ENCODE measurements at places on chromosomes 6 and 20. TPM values are rescaled to one million over a fixed set of nuclear protein-coding genes. Genes with fewer than 3 reads are reported as not detected.

DNA sequence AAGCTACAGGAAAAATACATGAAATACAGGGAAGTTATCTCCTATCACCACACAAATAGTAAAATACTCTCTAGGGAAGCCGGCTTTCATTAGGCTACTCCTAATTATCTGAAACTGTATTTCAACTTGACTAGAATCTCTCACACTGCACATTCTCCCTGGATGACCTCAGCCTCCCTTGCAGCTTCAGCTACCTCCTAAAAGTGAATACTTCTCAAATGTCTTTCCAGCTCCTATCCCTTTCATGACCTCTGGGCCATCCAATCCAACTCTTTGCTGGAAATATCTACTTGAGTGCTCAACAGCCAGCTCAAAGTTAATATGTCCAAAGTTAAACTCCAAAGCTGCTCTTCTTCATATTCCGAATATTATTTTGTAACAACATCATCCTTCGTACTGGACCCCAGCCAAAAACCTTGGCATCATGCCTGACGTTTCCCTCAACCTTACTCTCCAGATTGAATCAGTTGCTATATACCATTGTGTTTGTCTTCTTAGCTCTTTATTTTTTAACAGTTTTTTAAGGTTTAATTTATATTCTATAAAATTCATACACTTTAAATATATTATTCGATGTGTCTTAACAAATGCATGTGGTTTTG, 29.4 kb upstream of the KIF6 start:
- H3K27me3 ChIP-seq: no peaks in the 10 kb centered on the region
- H3K4me1 ChIP-seq: no peaks in the 10 kb centered on the region
- H3K4me3 ChIP-seq: no peak overlapping the region
- H3K36me3 ChIP-seq: no peaks in the 10 kb centered on the region
- H3K27ac ChIP-seq: no peak overlapping the region

DNA sequence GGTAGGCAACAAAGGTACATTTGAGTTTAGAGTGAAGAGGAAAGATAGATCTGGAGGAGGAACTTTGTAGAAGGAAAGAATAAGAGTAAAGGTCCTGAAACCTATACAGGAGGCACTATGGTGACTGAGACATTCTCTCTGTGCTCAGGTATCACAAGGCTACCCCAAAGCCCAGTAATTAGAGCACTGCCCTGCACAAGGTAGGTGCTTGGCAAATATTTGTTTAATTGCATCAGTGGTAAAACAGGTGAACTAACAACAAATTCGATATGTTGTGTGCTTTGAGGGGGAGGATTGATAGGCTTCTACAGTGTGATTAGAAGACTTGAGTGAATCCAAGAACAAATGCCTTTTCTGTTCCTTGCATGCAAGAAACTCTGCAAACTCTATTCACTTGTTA, 6.8 kb upstream of the TSHZ2 start:
- H3K27ac ChIP-seq: no peak overlapping the region
- H3K27me3 ChIP-seq: peaks cover 3% of the 10 kb centered on the region
- H3K36me3 ChIP-seq: no peaks in the 10 kb centered on the region
- H3K4me1 ChIP-seq: no peaks in the 10 kb centered on the region
- DNase-seq: no peak

DNA sequence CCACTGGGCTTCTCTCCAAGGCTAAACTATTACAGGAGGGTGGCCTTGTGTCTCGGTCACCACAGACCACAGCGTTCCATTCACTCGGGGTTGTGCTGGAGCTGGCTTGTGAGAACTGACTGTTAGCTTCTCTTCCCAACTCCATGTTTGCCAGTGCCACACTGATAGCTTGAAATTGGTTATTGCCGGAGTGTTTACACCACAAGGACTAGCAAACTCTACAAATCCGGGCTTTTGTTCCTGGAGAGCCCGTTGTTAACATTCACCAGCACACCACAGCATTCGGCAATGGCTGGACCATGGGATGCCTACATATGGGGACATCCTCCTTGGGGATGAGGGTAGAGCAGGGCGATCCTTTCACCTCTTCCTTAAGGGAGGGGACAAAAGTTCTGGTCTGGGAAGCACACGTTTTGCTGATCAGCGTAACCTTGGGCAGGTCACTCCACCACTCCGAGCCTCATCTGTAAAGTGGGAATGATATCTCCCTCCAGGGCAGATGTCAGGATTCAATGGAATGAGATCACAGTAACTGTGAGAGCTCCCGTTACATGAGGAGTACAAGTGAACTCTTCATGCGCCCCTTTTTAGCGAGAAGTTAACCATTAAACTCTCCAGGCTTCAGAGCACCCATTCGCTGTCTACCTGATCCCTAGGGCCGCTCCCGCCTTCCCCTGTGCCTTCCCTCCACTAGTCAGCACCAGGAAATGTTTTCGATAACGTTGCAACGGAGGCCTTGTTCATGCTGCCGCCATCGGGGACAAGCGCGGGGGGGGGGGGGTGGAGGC, 41.7 kb upstream of the TTPAL start:
- no peaks in the 10 kb centered on the region for H3K27me3 ChIP-seq
- no peaks in the 10 kb centered on the region for H3K4me1 ChIP-seq
- no peak overlapping the region for H3K4me3 ChIP-seq
- no peak overlapping the region for H3K27ac ChIP-seq
- DNase-seq: no peak

GRCh38 chr20:63712191-63712590, 4.4 kb downstream of the ZGPAT start:
- peaks cover 52% of the 10 kb centered on the region for H3K36me3 ChIP-seq
- peaks cover 22% of the 10 kb centered on the region for H3K4me1 ChIP-seq

- peak overlapping the region; percentile 73 for H3K27ac ChIP-seq
- H3K36me3 ChIP-seq: no peaks in the 10 kb centered on the region
- peaks cover 51% of the 10 kb centered on the region for H3K4me1 ChIP-seq
- peak; percentile 49 for DNase-seq
Measured at GRCh38 chr6:137389150-137389704, 105.0 kb downstream of the OLIG3 start.

DNA sequence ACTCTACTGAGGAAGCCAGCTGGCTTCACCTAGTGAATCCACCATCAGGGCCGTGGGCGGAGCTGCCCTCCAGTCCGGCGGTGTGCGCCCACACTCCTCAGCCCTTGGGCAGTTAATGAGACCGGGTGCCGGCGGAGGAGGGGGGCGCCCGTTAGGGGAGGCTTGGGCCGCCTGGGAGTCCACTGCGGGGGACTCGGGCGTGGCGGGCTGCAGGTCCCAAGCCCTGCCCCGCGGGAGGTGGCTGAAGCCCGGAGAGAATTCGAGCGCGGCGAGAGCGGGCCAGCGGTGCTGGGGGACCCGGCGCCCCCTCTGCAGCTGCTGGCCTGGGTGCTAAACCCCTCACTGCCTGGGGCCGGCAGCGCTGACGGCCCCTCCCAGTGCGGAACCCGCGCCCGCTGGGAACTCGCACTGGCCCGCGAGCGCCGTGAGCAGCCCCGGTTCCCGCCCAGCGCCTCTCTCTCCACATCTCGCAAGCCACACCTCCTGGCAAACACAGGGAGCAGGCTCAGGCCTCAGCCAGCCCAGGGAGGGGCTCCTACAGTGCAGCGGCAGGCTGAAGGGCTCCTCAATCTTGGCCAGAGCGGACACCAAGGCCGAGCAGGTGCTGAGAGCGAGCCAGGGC, 38.4 kb upstream of the GCNT2 start:
- no peak overlapping the region for H3K4me3 ChIP-seq
- no peaks in the 10 kb centered on the region for H3K36me3 ChIP-seq
- no peak overlapping the region for H3K27ac ChIP-seq
- no peaks in the 10 kb centered on the region for H3K27me3 ChIP-seq
- no peaks in the 10 kb centered on the region for H3K4me1 ChIP-seq

GRCh38 chr6:140366991-140367390, 992.5 kb upstream of the CITED2 start:
- no peaks in the 10 kb centered on the region for H3K36me3 ChIP-seq
- no peak overlapping the region for H3K27ac ChIP-seq
- DNase-seq: no peak
- no peaks in the 10 kb centered on the region for H3K4me1 ChIP-seq
- no peaks in the 10 kb centered on the region for H3K27me3 ChIP-seq

GRCh38 chr6:23713211-23713610, 412.8 kb upstream of the NRSN1 start:
- no peak overlapping the region for H3K4me3 ChIP-seq
- no peaks in the 10 kb centered on the region for H3K27me3 ChIP-seq
- DNase-seq: no peak
- no peaks in the 10 kb centered on the region for H3K4me1 ChIP-seq

- no peaks in the 10 kb centered on the region for H3K36me3 ChIP-seq
- no peak overlapping the region for H3K4me3 ChIP-seq
- DNase-seq: no peak
- no peak overlapping the region for H3K27ac ChIP-seq
Measured at GRCh38 chr6:129590408-129591022, 119.5 kb downstream of the ARHGAP18 start.

DNA sequence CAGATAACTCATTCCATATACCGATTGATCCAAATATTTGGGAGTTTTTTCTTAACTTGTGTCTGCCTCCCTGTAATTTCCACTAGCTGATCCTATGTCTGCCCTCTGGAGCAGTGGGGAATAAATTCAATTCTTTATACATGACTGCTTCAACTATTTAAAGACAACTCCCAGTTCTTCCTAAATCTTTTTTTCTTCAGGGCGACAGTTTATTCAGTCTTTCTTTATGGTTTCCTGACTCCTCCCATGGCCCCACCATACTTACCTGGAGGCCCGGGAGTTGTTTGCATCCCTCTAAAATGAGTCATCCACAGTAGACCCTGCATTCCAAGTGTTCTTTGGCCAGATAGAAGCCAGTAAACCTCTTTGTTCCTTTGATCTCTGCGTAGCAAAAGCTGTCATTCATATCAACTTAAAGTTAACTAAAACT, 73.6 kb downstream of the LCA5 start:
- H3K4me3 ChIP-seq: no peak overlapping the region
- H3K4me1 ChIP-seq: no peaks in the 10 kb centered on the region
- no peaks in the 10 kb centered on the region for H3K27me3 ChIP-seq

GRCh38 chr6:161772176-161772575, 498.3 kb upstream of the AGPAT4 start:
- no peaks in the 10 kb centered on the region for H3K27me3 ChIP-seq
- no peak overlapping the region for H3K27ac ChIP-seq
- no peak overlapping the region for H3K4me3 ChIP-seq
- no peaks in the 10 kb centered on the region for H3K36me3 ChIP-seq

DNA sequence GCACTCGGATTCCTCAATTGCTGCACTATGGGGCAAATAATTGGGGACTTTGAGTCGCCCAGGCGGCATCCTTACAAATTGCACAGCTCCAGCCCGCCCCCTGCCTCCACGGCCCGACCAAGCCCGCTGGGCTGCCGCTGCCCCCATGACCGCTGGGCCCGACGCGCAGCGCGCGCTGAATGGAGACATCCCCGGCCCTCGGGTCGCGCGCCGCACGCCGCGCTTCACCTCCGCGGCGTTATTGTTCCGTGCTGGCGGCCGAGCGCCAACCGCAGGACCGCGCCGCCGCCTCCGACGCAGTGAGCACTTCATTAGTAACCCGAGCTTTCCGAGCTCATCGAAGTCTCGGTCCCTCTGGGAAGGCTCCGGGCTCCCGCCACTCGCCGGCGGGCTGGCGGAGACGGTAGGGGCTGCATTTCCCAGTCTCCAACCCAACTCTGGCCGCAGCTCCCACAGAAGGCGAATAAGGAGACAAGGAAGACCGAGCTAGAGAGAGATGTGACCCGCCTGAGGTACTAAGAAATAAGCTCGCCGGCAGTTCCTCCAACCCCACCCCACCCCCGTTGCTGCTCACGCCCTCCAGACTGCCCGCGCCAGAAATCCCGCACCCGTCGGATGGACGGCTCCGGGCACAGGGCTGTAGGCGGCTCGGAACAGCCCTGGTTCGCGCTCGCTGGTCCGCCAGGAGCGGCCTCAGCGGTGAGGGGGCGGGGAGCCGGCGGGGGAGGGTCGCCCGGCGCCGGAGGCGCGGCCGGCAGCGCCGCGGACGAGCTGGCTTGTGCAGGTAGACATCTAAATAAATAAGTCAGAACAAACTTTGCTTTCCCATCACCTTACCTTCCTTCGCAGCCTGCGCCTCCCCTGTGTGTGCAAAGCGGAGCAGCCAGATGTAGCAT, 703 bp downstream of the EPHA7 start:
- peaks cover 5% of the 10 kb centered on the region for H3K4me1 ChIP-seq
- no peak overlapping the region for H3K27ac ChIP-seq
- no peak overlapping the region for H3K4me3 ChIP-seq
- peaks cover 11% of the 10 kb centered on the region for H3K27me3 ChIP-seq
- DNase-seq: no peak

DNA sequence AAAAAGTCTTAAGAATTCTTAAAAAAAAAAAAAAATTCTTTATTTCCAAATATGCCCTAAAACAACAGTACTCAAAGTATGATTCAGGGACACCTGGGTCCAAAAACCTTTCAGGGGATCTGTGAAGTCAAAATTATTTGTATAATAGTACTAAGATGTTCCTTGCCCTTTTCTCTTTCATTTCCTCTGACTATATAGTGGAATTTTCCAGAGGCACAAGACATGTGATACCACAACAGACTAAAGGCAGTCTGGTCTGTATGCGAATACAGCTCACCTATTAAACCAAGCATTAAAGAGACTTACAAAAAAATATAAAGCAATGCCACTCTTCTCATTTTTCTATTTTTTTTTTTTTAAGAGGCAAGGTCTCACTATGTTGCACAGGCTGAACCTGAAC, 15.4 kb downstream of the NOL7 start:
- no peaks in the 10 kb centered on the region for H3K4me1 ChIP-seq
- H3K36me3 ChIP-seq: peaks cover 69% of the 10 kb centered on the region
- no peaks in the 10 kb centered on the region for H3K27me3 ChIP-seq

- no peak overlapping the region for H3K27ac ChIP-seq
- no peak for DNase-seq
- H3K27me3 ChIP-seq: no peaks in the 10 kb centered on the region
- no peaks in the 10 kb centered on the region for H3K4me1 ChIP-seq
- no peaks in the 10 kb centered on the region for H3K36me3 ChIP-seq
- H3K4me3 ChIP-seq: no peak overlapping the region
Measured at GRCh38 chr6:5130135-5130866, 45.2 kb downstream of the PPP1R3G start.

GRCh38 chr6:36116066-36116864, 14.0 kb upstream of the MAPK13 start:
- peak overlapping the region; percentile 68 for H3K27ac ChIP-seq
- no peak for DNase-seq
- H3K36me3 ChIP-seq: no peaks in the 10 kb centered on the region
- H3K4me3 ChIP-seq: no peak overlapping the region
- H3K27me3 ChIP-seq: no peaks in the 10 kb centered on the region

DNA sequence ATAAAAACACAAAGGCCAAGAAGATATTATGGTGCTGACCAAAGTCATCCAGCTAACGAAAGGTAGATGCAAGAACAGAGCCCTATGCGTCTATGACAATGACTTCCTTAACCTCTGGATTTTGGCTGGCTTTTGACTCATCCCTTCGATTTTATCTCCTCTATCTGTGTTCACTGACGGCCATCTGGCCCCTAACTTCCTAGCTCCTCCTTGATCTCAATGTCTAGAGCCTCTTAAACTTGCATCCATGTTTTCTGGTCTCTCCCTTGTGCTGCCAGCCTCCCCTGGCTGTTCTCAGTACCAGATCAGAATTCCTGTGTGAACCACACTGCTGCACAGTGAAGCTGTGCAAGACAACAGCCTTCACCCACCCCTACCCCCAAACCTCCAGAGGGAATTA, 452.9 kb downstream of the UTRN start:
- peaks cover 38% of the 10 kb centered on the region for H3K36me3 ChIP-seq
- no peaks in the 10 kb centered on the region for H3K4me1 ChIP-seq
- DNase-seq: no peak
- no peaks in the 10 kb centered on the region for H3K27me3 ChIP-seq
- no peak overlapping the region for H3K4me3 ChIP-seq
- H3K27ac ChIP-seq: no peak overlapping the region

The OOEP gene
- 0.23 TPM for polyA plus RNA-seq

The SYCP2 gene
- polyA plus RNA-seq: 1.2 TPM

The CLVS2 gene
- not detected for polyA plus RNA-seq

The SLC22A16 gene
- polyA plus RNA-seq: not detected

The SOX12 gene
- polyA plus RNA-seq: 0.33 TPM

The ARMC12 gene
- not detected for polyA plus RNA-seq

Measured in CD4-positive, CD25-positive, alpha-beta regulatory T cell (primary cell).